ENCODE measurements at places on chromosomes 2 and 18.
A peak's percentile ranks its signal among the peaks of the same experiment; 100 is the strongest.

DNA sequence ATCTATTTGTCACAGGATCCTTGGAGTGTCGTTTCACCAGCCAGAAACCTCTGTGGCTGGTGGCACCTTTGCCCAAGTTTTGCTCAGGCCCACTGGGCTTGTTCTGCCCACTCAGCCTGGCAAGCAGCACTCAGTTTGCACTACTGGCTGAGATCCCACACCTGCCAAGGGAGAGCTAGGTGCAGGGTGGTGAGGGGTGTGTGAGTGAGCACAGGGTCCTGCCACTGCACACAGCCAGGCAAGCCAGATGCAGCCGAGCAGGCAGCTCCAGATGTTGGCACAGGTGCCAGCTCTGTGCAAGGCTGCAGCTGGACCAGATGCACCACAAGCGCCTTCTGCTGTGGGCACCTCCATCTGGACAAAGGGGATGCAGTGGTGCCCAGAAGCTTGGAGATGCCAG lies 281.7 kb upstream of the UBE2E3 start:
- no peak for DNase-seq

- DNase-seq, result no peak
Measured at GRCh38 chr2:26001743-26002351, 19.6 kb upstream of the KIF3C start.

DNA sequence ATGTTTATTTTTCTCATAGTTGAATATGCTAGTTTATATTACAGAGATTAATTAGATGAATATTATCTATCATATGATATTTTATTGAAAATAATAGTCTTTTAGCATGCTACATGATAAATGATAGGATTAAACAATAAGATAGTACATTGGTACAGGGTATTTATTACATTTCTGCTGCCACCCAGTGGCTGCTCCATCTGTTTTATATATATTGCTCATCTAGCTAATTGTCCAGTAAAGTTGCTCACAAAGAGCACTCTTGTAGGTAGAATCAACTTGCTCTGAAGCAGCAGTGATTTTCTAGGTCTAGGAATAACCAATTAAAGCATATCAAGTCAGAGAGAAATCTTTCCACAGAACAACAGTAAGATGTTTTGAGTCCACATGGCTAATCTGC lies 183.3 kb downstream of the ASXL3 start:
- no peak for DNase-seq

DNA sequence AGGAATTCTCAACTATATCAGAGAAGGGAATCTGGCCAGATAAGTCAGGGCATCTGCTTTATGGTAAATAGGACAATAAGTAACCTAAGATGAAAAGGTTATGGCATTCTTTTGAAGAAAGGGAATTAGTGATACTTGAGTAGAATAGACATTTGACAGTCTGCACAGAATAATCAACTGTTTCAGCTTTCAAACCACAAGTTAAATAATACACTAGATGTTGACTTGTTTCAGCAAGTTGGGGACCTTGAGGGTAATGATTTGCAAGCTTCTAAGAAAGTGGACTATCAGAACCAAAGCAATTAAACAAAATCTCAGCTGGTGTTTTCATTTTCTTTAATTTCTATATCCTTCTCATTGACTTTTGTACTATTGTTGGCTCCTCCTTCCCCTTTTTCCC lies 54.5 kb downstream of the SLC39A10 start:
- no peak for DNase-seq

DNA sequence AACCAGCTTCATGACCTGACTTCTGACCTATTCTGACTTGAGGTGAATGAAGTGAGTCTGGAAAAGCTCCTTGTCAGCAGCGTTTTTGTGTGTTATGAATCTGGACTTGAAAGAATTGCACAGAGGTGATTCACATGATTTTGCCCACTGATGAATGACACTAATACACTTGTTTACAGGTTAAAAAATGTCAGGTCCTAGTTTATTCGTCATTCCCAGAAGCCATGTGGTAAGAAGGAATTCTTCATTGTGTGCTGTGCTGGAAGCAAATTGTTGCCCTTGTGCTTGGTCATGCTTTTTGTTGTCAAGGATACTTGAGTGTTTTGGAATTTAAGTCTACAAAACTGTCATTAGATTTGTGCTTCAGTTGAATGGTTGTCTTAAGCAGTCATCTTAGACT lies 15.5 kb downstream of the SEC11C start:
- DNase-seq, result no peak

GRCh38 chr2:55051026-55051866 lies 995 bp upstream of the RTN4 start:
- peak; percentile 48 for DNase-seq

- DNase-seq, result no peak
Measured at GRCh38 chr2:56337342-56337741, 153.6 kb downstream of the CCDC85A start.

GRCh38 chr18:6106091-6106685 lies 210.9 kb upstream of the TMEM200C start:
- DNase-seq, result no peak
